Urinary bladder (tissue), 4 donors: ENCODE measurements at places on chromosomes 11 and 22. TPM values are rescaled to one million over a fixed set of nuclear protein-coding genes. Genes with fewer than 3 reads are reported as not detected.

DNA sequence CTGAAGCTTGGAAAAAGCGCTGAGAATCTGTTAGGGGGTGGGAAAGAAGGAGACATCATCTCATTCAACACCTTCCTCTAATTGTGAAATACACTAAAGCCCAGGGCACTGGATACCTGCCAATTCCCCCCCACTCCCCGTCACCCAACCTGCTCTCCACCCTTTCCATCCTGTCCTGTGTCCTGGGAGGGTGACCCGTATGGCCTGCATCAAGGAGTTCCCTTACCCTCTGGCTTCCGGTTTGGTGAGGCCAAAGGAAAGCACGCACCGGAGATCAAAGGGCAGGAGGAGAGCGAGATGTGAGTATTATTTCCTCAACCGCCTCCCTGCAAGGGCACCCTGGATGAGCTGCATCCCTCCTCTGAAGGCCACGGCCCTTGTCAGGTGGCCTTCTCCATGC, 65.0 kb upstream of the PTPRJ start:
- DNase-seq: no peak

DNA sequence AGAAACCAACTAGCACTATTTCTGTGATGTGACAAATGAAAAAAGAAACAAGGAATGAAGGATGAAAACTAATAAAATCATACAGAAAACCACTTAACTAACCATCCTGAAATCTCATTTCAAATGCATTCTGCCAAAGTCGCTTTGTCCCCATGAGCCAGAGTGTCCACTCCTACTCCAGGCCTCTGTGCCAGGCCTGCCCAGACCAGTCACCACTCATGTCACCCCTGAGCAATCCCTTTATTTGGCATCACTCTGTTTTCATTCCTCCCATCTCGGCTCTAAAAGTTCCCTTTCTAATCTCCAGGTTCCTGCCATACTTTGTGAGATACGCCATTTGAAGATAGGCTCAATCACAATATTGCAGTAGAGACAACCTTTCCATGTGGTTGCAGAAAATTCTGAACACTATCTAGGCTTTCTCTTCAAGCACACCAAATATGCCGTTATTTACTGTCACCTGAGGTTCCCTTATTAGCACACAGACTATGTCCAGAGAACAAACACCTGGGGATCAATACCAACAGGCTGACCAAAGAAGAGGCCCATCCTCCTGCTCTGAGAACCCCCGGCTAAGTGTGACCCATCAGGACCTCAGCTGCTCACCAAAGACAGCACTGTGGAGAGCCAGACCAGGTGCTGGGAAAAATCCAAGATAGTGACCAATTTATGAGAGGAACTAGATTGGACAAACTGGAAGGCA, 202.4 kb downstream of the LARGE1 start:
- no peak for DNase-seq

PKP3 gene
- 5.2 TPM for total RNA-seq

GRCh38 chr11:110730773-110731172, 18.5 kb upstream of the ARHGAP20 start:
- no peak for DNase-seq

DNA sequence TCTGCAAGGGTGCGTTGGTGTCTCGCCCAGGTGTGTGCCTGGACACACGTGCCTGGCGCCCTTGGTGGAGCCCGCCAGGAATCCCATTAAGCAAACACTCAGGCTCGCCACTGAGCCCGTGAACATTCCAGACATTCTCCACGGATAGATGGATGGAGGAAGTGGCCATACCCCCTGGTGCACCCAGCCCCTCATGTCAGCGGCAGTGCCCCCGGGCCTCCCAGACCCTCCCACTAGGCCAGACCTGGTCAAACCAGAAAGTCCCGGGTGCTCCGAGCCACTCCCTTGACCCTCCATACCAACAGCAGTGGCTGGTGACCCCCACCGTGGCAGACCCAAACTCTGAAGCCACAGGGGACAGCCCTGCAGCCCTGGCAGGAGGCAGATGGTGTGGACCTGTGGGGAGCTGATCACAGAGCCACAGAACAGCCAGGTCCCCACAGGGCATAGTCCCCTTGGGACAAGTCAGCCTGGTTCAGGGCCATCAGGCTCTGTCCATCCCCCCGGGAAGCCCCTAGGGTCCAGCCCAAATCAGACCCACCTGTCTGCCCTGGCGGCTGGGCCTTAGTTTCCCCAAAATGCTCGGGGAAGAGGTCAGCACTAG, 1.9 kb downstream of the EPS8L2 start:
- no peak for DNase-seq

CFAP300 gene
- total RNA-seq: 5.9 TPM

PGA4 gene
- total RNA-seq: 1.2 TPM

THY1 gene
- 39.2 TPM for total RNA-seq

GRCh38 chr11:10023212-10023611, 270.8 kb downstream of the SBF2 start:
- no peak for DNase-seq
